Activated CD8-positive, alpha-beta T cell treated with anti-CD3 and anti-CD28 coated beads, Interleukin-2, amount 10 ng/mL, durations not matched to agents 7 days and 5 days (primary cell): ENCODE measurements at places on chromosomes 5 and 9. TPM values are rescaled to one million over a fixed set of nuclear protein-coding genes. Genes with fewer than 3 reads are reported as not detected.

DNA sequence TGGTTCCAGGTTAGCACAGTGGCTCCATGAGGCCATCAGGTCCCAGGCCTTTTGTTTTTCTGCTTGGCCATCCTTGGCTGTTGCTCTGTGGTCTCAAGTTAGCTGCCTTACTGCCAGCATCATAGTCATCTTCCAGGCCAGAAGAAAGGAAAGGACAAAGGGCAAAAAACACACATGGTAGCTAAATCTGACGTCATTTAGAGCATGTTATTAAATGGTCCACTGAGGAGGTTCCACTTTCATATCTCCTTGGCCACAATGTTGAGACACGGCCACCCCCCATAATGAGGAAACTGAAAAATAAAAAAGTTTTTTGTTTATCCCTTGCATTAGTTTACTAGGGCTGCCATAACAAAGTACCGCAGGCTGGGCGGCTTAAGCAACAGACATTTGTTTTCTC lies 106.4 kb upstream of the NIPBL start:
- no peak overlapping the region for H3K27ac ChIP-seq
- no peaks in the 10 kb centered on the region for H3K36me3 ChIP-seq
- no peaks in the 10 kb centered on the region for H3K4me1 ChIP-seq
- peaks cover 12% of the 10 kb centered on the region for H3K27me3 ChIP-seq
- no peak overlapping the region for H3K4me3 ChIP-seq
- DNase-seq, result no peak

Gene MEGF9
- 6.3 TPM for total RNA-seq

GRCh38 chr5:179315356-179315890 lies 29.8 kb downstream of the ADAMTS2 start:
- H3K27me3 ChIP-seq, result no peaks in the 10 kb centered on the region
- no peaks in the 10 kb centered on the region for H3K36me3 ChIP-seq
- H3K4me1 ChIP-seq, result no peaks in the 10 kb centered on the region
- no peak for DNase-seq

GRCh38 chr9:129178568-129179382 lies 714 bp upstream of the IER5L start:
- H3K27ac ChIP-seq, result no peak overlapping the region
- H3K4me1 ChIP-seq, result peaks cover 17% of the 10 kb centered on the region
- no peaks in the 10 kb centered on the region for H3K36me3 ChIP-seq
- H3K27me3 ChIP-seq, result no peaks in the 10 kb centered on the region
- H3K4me3 ChIP-seq, result no peak overlapping the region

Gene WDR38
- total RNA-seq, result not detected

- no peaks in the 10 kb centered on the region for H3K36me3 ChIP-seq
- H3K27me3 ChIP-seq, result no peaks in the 10 kb centered on the region
Observed at GRCh38 chr5:97728920-97729319, 545.9 kb upstream of the RIOK2 start.
